ENCODE measurements at places on chromosomes 11 and 22.
A peak's percentile ranks its signal among the peaks of the same experiment; 100 is the strongest.

DNA sequence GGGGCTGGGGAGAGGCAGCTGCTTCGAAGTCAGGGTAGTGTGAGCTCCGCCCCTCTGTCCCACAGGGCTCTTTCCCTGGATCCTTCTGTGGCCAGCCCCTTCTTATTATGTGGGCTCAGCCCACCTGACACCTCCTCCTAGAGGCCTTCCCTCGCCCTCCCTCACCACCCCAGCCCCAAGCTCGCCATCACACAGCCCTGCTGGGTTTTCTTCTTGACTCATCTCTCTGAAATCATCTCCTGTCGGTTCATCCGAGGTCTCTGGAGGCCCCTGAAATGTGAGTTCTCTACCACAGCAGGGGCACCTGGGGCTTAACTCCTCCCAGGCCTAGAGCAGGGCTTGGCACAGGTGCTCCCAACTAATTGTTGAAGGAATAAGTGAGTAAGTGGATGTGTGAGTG, 65.2 kb downstream of the CACNA1I start:
- DNase-seq, result no peak

DNA sequence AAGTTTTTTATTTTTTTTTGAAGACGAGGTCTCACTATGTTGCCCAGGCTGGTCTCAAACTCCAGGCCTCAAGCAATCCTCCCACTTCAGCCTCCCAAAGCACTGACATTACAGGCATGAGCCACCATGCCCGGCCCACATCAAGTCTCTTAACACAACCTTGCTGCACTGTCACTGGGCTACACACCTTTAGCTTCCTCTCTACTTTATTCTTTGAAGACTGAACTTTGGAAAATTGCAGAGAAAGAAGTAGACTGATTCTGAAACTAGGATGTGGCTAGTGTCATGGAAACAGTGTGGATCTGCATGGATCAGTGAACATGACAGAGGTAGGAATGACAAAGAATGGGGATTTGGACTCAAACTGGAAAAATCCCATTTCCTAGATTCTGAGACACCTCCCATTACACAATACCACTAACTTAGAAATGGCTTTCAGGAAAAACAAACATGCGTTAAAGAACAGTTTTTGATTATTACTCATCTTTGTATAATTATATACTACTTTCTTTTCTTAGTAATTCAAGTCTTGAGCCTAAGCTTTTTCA, 99.6 kb upstream of the SPON1 start:
- DNase-seq, result no peak

DNA sequence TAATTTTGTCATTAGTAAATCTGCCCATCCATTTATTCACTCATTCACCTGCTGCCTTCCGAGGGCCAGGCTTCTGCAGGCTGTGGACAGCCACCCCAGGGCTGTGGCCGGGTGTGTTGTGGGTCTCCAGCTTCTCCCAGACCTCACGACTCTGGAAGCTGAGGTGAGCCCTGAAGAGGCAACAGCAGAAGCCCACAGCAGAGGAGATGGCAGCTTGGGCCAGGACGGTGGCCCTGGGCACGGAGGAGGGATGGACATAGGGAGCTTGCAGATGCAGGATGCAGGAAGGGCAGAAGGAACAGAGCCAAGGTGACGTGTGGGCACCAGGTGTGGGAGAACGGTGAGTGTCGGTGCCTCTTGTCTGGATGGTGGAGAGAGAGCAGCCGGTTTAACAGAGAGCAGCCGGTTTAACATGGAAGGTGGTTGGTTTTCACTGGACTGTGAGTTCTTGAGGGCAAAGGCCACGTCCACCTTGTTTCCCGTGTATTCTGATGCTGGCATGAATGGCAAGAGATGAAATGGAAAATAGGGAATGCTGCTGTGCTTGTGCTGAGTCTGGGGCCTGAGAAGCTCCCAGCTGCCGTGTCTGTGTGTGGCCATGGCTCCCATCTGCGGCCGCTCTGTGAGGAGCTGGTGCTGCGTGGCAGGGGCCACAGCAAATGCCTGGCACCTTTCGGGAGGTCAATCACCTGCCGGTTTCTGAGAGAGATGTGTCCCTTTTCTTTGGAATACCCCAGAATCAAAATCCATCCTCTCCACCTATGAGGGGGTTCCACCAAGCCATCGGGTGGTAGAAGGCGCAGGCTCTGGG, 669.9 kb downstream of the BRD1 start:
- peak; percentile 26 for DNase-seq

GRCh38 chr11:48129697-48130395, 86.8 kb upstream of the OR4B1 start:
- no peak for DNase-seq

GRCh38 chr22:46586123-46586519, 34.1 kb upstream of the GRAMD4 start:
- no peak for DNase-seq

DNA sequence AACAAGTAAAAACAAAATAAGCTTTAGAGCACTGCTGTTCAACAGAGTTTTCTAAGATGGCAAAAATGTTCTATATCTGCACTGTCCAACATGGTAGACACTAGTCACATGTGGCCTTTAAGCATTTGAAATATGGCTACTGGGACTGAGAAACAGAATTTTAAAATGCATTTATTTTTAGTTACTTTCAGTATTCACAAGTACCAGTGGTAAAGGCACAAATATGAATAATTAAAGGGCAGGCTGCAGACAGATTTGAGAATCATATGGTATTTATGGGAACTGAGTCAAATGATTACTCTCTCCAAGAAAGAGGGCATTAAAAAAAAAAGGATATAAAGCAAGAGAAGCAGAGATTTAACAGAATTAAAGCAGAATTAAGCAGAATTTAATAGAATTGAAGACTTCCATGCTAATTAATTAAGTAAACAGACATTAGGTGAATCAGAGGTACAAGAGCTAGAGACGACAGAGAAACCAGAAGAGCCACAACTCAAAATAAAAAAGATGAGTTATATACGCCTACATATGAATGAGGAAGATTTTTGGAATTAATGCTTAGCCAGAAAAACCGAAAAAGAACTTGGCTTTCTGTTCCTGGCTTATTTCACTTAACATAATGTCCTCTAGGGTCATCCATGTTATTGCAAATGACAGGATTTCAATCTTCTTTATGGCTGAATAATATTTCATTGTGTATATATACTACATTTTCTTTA, 160.4 kb downstream of the ATG16L2 start:
- DNase-seq, result no peak

DNA sequence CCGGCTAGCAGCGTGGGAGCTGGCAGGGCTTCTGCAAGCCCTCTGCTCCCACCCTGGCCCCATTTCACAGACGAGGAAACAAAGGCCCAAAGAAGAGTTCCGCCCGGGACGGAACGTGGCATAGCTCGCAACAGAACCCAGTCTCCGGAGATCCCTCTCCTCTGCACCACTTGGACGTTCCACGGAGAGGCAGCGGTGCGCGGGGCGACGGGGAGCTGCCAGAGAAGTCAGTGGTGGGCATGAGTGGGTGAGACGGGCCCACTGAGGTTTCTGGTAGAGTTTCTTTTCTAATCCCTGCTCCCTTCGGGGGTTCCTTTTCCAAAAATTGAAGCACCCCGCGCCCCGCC, 554 bp upstream of the NECTIN1 start:
- no peak for DNase-seq

- peak; percentile 88 for DNase-seq
Observed at GRCh38 chr22:47333625-47334024, 571.2 kb downstream of the TBC1D22A start.

DNA sequence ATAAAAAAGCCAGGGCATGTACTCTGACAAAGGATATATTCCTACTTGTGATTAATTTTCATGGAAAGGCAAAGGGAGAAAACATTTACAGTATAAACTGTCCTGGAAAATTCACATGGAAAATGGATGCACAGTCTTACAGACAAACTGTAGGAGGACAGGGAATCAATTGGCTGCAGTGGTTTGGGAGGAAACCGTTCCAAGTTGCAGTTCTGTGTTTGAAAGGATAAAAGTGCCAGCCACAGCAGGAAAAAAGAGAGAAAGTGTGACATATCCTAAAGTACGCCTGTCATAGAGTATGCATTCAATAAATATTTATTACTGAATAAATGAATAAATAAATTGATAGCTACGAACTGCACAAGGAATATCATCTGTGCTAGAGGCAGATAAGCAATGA, 462.9 kb downstream of the RAB38 start:
- DNase-seq, result no peak

DNA sequence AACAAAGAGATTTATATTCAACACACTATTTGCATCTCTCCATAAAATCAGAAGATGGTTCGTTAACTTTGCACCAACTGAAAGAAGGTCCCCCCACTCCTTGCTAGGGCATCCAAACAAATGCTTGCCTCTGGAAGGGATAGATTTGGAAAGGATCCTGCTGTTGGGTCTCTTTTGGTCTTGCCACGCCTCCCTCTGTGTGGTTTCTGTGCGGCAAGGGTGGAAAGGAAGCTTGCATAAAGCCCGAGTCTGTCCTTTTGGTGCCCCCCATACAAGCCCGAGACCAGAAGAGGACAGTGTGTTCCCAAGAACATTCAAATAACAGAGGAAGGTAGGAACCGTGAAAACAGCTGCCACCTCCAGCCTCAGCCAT, 15.1 kb downstream of the SCGB1A1 start:
- no peak for DNase-seq

GRCh38 chr11:19832086-19832750, 119.6 kb downstream of the NAV2 start:
- DNase-seq, result no peak

DNA sequence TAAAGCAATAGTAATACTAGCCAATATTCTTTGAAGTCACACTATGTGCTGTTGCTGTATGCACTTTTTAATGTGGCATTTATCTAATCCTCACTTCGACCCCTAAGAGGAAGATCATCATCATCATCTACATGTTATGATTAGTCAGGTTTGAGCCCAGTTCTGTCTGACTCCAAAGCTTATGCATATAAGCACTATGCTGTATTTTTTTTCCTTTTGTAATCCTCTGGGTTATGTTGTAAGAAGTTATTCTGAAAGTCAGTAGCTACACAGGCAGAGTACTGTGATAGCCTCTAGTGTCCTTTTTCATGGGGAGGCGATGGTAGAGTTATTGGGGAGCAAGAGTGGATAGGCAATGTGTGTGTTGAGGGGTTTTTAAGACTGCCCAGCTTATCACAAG, 11.1 kb downstream of the MMP20 start:
- no peak for DNase-seq

DNA sequence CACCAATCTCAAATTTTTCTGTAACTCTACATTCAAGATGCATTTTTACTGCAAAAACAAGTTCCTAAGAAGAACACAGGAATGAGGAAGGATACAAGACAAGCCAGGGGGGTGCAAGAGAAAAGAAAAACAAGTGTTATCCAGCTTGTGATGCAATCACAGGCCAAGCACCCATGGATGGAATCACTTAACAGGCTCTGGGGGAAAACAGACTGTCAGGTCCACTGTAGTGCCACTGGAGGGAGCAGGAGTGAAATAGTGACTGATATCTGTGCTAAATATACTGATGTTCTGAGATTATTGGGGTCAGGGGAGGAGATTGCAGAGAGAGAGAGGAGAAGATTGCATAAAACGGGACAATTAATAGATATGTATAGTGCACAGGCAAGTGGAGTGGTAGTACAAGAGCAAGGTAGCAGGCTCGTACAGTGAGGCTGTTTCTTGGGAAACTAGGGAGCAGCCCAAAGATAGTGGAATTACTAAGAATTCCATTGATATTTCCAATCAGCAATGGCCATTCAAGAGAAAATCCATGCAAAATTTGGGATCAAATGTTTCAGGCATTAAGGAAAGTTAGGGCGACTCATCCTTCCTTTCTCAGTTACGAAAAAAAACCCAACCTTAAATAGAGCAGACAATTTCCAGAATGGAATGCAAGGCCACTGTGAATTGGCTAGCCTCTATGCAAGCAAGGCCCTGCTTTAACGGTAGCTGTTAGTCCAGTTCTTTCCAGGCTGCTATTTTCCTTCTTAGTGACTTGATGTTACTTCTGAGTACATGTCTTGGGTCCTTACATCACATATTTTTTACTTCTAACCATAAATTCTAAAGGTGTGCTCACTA, 52.2 kb upstream of the CEP126 start:
- no peak for DNase-seq

GRCh38 chr11:100740440-100740839, 53.4 kb downstream of the ARHGAP42 start:
- DNase-seq, result no peak

DNA sequence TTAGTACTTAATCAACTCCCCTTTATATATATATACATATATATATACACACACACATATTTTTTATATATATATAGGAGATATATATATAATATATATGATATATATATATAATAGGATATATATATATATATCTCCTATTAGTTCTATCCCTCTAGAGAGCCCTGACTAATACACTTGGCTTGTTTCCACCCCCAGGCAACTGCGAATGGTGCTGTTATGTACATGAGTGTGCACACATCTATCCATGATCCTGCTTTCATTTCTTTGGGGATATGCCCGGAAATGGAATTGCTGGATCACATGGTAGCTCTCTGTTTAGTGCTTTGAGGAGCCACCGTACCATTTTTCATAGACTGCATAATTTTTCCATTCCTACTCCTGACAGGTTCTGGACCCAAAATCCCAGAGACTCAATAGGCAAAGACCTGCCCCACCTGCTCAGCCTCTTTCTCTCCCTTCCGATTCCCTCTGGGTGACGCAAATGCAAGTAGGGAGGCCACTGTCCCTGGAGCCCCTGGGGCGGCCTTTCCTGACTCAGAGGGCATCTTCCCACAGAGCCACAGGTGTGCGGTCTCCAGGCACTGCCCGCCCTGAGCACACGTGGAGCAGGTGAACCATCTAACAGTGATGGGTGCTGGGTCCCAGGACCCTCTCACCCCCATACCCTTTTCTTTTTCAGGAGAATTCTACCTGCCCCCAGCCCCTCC, 12.0 kb downstream of the FGF3 start:
- DNase-seq, result no peak

- DNase-seq, result no peak
Observed at GRCh38 chr11:60783911-60784310, 1.2 kb upstream of the MS4A10 start.

GRCh38 chr22:43658823-43659222, 153.3 kb downstream of the EFCAB6 start:
- no peak for DNase-seq

GRCh38 chr11:69337211-69337721, 43.3 kb downstream of the MYEOV start:
- no peak for DNase-seq

GRCh38 chr11:71474141-71474770, 21.3 kb downstream of the NADSYN1 start:
- no peak for DNase-seq

- no peak for DNase-seq
Observed at GRCh38 chr22:43228330-43228729, 41.4 kb upstream of the TTLL12 start.

- no peak for DNase-seq
Observed at GRCh38 chr11:34356913-34357700, 703 bp downstream of the ABTB2 start.
